ENCODE measurements at places on chromosomes 5 and 9.

- DNase-seq, result no peak
Observed at GRCh38 chr5:18027241-18027867, 393.1 kb downstream of the TAF11L14 start.

DNA sequence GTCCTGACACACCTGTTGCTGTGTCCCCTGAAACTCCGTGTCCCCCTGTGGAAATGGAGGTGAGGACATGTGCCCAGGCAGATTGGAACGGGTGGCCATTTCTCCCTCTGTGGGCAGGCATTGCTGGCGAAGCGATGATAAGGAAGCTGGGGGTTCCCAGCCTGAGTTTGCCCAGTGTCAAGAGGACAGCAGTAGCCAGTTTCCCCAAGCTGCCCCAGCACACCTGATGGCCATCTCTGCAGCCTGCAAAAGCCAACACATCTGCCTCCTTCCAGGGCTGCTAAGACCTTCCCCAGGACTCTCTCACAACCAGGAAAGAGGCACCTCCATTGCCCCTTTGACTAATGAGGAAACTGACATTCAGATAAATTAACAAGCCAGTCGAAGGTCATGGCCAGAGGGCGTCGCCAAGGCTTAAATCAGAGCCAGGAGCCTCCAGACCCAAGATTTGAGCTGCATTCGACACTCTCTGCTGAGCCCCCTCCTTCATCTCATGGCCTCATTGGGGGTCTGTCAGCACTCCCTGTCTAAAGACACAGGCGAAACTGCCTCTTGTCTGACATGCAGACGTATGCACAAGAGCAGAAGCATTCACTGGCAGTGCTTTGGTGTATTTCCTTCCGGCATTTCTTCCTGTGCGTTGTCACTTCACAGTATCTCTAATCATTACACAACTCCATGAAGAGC, 10.4 kb upstream of the WNK2 start:
- no peak for DNase-seq

GRCh38 chr9:8221462-8221861, 421.9 kb upstream of the DMAC1 start:
- no peak for DNase-seq

GRCh38 chr5:150186897-150187296, 3.0 kb upstream of the SLC6A7 start:
- no peak for DNase-seq

- no peak for DNase-seq
Observed at GRCh38 chr9:33297432-33297831, 7.1 kb downstream of the NFX1 start.

GRCh38 chr9:18800579-18800978, 232.4 kb downstream of the SAXO1 start:
- DNase-seq, result no peak

DNA sequence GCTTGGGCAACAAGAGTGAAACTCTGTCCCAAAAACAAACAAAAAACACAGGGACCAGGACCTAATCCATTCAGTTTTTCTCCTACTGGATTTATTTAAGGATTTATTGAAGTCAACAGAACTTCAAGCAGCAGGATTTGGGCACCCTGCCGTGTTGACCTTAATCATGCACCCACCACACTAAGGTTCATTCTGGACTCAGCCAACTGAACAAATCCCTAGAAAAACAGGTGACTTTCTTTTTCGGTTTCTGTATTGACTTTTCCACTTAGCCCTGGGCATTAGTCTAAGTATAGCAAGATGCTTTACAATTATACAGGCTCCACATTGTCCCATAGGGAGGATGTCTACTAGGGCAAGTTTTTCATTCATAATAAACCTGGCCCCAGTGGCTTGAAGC, 30.0 kb downstream of the ZNF131 start:
- no peak for DNase-seq

DNA sequence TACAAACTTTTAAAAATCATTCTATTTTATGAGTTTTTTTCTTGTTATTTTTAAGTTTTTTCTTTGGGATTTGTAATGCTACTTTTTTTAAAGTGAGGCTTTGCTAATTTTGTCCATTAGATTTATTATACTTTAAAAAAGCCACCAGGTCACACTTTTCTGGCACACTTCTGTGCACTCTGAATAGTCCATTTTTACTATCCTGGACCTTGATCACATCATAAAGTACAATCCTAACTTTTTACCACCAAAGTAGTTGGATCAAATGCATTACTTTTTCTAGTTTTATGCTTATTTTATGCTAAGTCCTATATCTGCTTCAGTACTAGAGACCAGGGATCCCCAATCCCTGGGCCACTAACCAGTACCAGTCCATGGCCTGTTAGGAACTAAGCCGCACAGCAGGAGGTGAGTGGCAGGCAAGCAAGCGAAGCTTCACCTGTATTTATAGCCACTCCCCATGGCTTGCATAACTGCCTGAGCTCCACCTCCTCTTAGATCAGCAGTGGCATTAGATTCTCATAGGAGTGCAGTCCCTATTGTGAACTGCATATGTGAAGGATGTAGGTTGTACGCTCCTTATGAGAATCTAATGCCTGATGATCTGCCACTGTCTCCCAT, 16.0 kb downstream of the FRRS1L start:
- no peak for DNase-seq

- DNase-seq, result no peak
Observed at GRCh38 chr5:41636605-41637004, 126.2 kb upstream of the PLCXD3 start.

- no peak for DNase-seq
Observed at GRCh38 chr5:10301266-10301665, 6.4 kb downstream of the CMBL start.

DNA sequence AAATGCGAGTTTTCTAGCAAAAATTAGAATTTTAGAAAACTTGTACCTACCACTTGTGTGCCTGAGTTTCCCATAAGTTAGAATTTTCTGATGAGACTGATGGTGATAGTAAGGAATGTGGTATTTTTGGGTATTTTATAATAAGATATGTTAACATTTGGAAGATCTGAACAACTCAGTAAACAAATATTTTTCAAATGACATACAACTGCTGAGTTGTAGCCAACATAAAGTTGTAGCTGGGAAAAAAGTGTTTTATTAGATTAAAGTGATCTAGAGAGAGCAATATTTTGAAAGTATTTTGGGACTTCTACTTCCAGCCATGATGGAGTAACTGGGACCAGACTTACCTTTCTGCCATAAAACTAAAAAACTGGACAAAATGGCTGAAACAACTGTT, 37.9 kb downstream of the GEMIN5 start:
- no peak for DNase-seq

DNA sequence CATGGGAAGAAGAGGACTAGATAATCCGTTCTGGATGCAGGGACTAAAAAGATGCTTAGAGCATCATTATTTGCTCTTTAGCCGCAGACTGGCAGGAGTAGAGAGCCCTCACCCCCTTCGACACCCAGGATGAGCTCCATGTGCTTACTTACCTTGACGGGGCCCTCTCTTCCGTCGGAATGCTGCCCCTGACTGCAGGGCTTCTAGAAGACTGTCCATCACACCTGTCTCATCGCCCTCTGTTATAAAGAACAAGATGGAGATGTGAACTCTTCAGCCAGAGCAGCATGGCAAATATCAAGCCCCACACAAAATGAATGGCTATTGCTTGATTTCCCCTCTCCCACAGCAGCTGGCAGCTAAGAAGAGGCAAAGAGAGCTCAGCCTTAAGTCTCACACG, 35.1 kb downstream of the PCDHGC5 start:
- DNase-seq, result no peak

GRCh38 chr9:127241354-127241753, 23.2 kb upstream of the GARNL3 start:
- DNase-seq, result no peak

DNA sequence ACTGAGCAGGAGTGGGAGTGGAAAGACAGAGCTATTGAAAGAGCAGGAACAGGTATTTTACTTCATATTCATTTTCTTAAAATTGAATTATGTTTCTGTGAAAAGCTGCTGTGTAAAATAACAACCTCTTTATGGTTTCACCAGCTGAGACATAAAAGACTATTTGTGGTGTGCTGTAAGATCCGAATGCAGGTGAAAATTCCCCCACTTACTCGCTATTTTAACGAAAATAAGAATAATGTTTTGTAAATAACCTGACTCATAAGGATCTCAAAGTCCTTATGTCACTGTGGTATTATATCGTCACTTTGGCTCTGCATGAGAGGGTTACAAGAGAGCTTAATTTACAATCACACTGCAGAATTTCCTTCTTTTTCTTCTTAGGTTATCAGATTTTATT, 65.3 kb upstream of the NFIB start:
- DNase-seq, result no peak

DNA sequence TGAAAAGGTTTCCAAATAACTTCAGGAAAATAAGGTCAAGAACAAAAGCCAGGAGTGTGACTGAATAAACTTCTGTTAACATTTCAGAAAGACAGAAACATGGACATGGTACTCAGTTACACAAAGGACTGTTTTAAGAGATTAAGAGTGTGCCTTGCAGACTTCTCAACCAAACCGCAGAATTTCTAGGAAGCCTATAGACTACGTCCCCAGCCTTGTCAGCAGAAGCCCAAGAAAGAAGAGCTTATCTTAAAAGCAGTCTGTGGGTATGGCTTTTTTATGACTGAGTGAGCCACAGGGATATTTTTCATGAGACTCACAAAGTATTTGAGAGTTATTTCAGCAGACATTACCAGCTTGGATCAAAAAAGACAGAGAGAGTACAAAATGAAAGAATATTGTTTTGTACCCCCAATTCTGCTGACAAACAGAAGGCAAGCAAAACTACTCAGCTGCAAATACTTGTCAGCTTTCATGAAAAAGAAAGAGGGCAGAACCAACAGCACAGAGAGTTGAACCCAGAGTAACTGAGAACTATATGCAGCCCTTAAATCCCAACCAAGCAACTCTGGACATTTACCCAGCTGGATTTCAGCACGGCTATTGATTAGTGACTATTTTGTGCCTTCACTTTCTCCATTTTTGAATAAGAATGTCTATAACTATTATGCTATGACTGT, 711.0 kb upstream of the CTNND2 start:
- no peak for DNase-seq

GRCh38 chr5:82309091-82309531, 31.0 kb upstream of the RPS23 start:
- no peak for DNase-seq

DNA sequence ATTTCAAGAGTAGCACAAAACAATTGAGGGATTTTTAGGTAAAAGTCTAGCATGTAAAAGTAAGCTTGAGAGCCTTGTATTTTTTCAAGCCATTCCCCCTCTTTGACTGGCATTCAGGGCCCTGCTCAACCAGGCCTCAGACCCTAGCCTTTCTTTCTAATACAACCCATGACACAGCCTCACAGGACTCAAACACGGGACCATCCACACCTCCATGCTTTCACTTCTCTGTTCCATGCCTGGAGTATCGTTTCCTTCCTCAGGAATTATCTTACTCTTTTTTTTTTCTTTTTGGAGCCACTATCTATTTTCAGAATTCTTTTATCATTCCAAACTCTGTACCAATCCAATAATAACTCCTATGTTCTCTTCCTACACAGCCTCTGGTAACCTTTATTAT, 560.2 kb upstream of the CLINT1 start:
- no peak for DNase-seq

All from T-helper 2 cell (primary cell).